ENCODE measurements at places on chromosomes 2 and 18.
A peak's percentile ranks its signal among the peaks of the same experiment; 100 is the strongest.

DNA sequence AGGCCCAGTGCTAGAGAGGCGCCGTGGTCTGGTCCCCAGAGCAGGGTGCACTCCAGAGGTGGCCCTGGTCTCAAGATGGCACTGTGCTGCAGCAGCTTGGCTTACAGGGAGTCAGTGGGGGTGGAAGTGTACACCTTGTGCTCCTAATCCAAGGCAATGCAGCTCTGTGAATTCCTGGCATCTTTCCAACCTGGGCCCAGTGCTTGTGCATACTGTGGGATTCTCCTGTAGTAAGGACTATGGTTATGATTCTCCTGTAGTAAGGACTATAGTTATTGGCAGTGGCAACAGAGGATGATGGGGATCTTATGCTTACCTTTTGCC lies 616.7 kb upstream of the REG3G start:
- DNase-seq: no peak

DNA sequence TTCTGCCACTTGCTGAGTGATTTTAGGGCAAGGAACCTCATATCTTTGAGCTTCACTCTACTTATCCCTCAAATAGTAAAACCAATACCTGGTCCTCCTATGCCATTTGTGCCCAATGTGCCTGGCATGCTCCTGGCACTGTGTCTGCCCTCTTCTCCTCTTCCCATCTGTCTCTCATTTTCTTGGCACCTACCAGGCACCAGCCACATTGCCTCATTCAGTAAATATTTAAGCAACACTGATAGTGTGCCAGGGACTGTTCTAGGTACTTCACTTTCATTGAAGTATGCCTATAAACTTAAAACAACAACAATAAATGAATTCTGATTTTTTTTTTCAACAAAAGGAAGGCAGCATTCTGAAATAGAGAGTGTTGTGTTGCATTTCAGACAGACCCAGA lies 15.1 kb upstream of the BOD1L2 start:
- no peak for DNase-seq

GRCh38 chr2:48015421-48015820 lies 109.1 kb upstream of the FBXO11 start:
- no peak for DNase-seq

DNA sequence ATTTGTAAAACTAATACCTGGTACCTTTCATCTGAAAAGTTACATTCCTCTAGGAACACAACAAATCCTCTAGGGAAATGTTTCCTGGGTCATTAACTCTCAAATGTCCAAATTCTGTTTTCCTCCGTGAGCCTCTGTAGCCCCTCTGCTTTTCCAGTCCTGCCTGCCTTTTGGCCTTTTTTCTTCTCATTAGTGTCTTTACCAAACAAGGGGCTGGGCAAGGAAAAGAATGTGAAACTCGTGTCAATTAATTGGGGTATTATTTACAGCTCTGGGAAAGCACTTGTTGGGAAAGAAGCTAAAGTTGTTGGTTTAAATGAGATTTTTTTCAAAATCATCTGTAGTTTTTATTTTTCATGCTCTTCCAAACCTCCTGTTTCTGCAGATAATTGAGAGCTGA lies 198.1 kb upstream of the NRP2 start:
- DNase-seq: no peak

GRCh38 chr2:27955384-27956161 lies 65.0 kb downstream of the BABAM2 start:
- DNase-seq: peak; percentile 40

- DNase-seq: peak; percentile 89
Observed at GRCh38 chr2:223598994-223599639, 3.0 kb downstream of the SCG2 start.

DNA sequence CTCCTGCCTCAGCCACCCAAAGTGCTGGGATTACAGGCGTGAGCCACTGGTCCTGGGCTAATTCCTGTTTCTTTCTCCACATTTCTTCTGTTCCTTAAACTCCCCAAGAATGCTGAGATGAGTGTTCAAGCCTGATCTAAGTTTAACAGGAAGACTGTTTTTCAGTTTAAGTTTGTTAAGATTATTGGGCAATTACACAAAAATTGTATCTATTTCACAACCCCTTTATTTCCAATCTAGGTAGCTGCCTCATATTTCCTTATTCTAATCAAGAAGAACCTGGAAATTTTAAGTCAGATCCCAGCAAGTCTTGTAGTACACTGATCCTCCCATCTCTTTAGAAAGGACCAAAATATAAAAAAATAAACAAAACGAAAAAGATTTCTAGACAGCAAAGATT lies 11.7 kb downstream of the SFT2D3 start:
- no peak for DNase-seq

DNA sequence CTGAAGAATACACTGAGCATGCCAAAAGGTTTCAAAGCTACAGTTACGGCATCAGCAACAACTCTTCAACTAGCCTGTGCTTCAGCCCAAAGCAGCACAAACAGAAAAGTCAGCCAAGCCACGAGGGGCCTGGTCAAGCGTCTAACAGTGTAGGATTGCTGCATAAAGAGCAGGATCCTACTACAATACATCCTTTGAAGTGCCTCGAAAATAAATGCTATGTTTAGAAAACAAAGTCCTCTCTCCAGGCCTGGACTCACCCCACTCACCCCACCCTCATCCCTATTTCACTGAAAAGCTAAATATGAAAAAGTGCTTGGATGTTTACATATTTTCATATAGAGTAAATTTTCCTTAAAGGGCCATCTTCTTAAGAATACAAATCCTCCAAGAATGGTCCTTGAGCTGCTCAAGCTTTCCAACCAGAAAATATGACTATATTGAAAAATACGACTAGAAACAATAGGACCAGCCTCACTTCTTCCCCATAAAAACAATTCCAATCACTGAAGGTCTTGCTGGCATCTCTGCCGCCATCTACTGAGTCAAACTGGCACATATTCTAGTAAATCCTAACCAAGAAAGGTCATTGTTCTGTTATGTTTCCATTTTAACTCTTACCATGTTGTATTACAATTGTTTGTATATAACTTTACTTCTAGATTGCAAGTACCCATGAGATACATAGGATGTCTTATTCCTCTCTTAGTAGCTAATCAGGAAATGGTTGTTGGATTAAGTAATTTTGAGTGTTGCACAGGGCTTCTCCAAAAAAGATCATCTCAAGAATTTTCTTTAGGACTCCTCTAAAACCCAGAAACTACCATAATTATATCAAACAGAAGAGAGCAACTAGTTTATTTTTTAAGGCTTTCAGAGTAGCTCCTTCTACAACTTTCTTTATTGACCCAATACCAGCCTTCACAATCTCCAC lies 63.6 kb downstream of the CLHC1 start:
- DNase-seq: peak; percentile 90

DNA sequence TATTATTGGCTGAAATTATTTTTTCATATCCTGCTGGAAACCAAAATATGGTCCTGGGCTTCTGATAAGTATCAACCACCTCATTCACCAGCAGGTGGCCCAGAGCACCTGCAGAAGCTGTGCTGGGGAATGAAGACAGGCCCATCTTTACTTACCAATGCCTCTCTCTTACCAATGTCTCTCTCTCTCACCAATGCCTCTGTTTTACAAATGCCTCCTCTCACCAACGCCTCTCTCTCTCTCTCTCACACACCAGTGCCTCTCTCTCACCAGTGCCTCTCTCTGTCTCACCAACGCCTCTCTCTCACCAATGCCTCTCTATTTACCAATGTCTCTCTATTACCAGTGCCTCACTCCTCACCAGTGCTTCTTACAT lies 2.3 kb upstream of the MAL start:
- no peak for DNase-seq

DNA sequence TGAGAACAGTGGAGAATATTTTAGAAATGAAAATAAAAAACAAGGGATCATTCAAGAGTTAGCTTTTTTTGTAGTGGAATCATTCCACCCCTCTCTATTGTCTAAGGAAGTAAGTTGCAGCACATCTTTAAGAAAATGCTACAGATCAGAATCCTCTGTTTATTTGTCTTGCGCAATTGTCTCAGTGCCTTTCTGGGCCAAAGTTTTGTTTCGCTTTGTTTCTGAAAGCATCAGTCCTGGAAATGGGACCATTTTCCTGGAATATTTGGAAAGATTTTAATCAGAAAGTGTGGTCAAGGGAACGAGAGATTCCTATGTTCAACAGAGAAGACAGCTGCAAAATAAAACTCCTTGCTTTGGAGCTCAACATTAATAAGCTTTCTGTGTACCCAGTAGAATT lies 74.0 kb downstream of the NRXN1 start:
- peak; percentile 81 for DNase-seq

DNA sequence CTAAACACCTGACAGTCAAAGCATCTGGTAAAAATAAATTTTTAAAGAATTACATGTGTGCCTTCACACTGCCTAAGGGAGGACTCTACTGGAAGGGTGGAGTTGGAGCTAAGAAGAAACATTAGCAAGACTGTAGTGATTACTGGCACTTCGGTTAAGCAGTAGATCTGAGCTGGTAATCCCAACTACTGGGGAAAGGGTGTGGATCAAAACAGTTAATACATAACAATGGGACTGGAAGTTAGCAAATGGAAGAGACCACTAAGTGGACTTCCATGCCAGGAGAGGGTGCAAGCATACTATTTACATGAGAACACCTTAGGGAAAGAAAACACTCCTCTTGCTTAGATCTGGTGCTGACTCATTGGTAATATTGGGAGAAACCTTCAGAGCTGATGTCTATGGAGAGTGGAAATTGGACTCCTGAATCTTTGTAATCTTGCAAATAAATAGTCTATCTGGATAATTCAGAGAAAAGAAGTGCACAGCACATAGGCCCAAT lies 519.6 kb upstream of the LINC00305 start:
- DNase-seq: no peak

GRCh38 chr2:206939340-206939739 lies at the start of gene CPO:
Gene CPO (plus strand): TSS chr2:206939518. CDS start chr2:206939600, 82 bp downstream.
- DNase-seq: no peak

DNA sequence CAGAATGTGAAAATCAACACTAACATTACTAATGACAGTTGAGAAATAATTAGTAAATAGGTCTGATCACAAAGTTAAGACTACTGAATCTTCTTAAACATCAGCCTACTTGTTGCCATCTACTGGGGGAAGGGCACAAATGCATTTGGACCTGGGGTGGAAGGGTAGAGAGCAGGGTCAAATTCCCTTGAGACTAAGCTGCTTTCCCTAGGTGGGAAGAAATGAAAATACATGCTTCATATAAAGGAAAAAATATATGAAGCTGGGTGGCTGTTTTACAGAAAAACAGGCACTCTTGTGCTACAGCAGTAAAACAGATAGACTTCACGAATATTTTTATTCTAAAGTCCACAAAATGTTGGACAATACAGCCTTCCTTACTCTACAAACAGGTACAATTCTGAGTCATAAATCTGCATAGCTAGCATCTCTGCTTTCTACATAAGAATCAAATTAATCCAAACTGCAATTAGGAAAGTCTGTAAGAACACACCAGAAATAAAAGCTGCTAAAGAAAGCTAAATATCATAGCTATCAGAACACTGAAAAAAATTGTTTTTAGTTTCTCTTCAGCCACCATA lies 10.9 kb downstream of the TRIP12 start:
- DNase-seq: peak; percentile 7

DNA sequence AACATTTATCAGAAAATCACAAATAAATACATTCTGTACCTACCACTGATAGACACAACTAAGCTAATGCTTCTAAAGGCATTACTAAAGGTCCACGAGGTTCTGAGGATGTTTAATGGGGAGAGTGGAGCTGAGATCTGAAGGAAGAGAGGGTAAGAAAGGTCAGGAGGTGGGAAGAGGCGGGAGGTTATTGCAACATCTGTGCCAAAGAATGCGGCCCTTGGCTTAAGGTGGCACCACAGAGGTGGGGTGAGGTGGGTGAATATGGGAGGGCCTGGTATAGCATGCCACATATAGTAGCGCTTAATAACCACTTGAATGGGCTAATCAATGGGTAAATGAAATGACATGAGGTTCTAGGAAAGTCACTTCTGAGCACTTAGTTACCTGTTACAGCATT lies 217.8 kb upstream of the ATP5MC3 start:
- no peak for DNase-seq

GRCh38 chr2:223952280-223952968 lies 4.8 kb upstream of the MRPL44 start:
- DNase-seq: no peak

DNA sequence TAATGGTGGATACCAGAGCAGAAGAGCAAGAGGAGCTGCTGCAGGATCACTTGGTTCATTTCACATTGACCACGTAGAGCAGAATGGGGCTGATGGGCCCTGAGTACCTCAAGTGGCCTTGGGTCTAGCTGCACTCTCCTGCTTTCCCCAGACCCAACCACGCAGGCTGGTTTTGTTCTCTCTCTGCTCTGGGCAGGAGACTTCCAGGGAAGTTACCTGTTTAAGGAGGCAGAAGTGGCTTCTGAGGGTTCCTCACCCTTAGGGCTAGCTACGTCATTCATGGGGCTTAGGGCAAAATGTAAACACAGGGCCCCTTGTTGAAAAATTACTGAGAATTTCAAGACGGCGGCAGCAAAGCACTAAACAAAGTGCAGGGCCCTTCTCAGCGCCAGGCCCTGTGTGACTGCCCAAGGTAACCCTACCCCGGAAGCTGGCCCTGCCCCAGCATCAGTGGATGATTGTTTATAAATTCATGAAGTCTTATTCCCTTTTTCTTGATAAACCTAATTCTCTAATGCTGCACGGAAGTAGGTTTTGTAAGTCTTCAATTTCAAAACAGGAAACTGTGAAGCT lies 75.9 kb downstream of the TMEM182 start:
- no peak for DNase-seq

DNA sequence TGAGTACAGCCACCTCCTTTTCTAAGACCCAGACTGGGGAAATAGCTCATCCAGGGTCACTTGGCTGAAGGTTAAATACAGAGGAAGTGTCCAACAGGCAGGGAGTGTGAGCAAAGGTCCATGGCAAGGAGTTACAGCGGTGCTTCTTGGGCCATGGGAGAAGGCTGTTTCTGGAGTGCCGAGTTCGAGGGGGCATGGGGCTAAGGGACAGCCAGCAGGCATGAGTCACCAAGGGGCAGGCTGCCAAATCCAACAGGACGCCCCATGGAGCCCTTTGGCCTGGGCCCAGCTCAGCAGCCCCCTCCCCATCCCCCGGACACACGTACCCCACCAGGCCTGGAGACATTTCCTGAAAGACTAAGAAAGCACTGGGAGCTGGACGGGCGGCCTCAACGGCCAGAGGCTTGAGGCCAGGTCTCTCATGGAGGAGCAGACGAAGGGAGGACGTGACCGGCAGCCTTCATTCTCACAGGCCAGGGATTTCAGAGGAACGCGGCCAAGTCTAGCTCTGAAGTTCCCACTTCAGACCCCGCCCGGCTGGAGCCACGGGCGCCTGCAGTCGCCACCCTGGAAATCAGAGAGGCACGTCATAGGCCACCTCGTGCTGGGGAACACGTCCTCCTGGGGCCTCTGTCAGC lies 160.4 kb downstream of the SMAD7 start:
- DNase-seq: no peak
